Lung microvascular endothelial cell (primary cell): ENCODE measurements at places on chromosomes 7 and 10. TPM values are rescaled to one million over a fixed set of nuclear protein-coding genes. Genes with fewer than 3 reads are reported as not detected.
A peak's percentile ranks its signal among the peaks of the same experiment; 100 is the strongest.

DNA sequence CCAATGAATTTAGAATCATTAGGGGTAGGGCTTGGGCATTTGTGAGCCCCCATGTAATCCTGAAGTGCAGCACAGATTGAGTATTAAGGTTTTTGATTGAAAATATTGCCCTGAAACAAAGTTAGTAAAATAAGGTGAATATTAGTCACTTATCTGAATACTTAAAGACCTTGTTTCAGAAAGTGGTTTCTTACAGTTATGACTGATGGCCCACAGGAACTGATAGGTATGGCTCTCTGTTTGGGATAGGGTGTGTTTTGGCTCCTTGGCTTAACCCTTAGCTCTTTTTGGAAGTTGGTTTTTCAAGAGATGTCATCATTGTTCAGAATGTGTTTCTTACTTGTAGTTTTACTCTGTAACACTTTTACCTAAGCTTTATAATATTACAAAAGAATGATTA, 34.8 kb downstream of the MDFIC start:
- DNase-seq: no peak

The OR2A5 gene
- not detected in 2 replicates for total RNA-seq

GRCh38 chr7:51778121-51778520, 461.5 kb upstream of the COBL start:
- no peak for DNase-seq

- DNase-seq: peak; percentile 71
Measured at GRCh38 chr7:2717293-2718261, 29.6 kb downstream of the AMZ1 start.

The FAM241B gene
- total RNA-seq: 0.20 and 0.22 TPM in 2 replicates

The TMEM178B gene
- under 0.01 TPM in 1 of 2 replicates, not detected in the other for total RNA-seq

The FRG2B gene
- not detected in 2 replicates for total RNA-seq

The EN2 gene
- total RNA-seq: not detected in 2 replicates

The ZC3HAV1L gene
- total RNA-seq: 11.1 and 16.1 TPM in 2 replicates

DNA sequence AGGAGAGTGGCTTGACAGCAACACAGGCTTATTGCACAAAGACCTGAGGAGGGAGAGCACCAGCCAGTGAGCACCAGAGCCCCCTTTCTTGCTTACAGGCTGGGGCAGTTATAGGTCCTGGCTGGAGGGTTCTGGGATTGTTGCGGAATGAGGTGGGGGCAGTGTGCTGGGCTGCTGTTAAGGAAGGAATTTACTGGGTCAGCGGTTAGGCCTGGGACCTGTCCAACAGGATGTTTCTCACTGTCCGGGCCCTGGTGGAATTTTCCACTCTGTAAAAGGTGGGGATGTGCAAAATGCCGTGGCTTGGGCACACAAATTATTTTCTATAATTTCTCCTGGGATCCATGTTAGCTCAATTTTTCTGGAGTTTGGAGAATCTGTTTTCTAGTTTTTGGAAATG, 757.3 kb downstream of the TYW1 start:
- DNase-seq: peak; percentile 51

The ZNF735 gene
- total RNA-seq: not detected in 2 replicates

The FAS gene
- total RNA-seq: 2.4 and 10.7 TPM in 2 replicates
